ENCODE measurements at places on chromosomes 1 and 21.
A peak's percentile ranks its signal among the peaks of the same experiment; 100 is the strongest.

- DNase-seq = no peak
Observed at GRCh38 chr1:152440635-152441471, 26.8 kb upstream of the CRNN start.

DNA sequence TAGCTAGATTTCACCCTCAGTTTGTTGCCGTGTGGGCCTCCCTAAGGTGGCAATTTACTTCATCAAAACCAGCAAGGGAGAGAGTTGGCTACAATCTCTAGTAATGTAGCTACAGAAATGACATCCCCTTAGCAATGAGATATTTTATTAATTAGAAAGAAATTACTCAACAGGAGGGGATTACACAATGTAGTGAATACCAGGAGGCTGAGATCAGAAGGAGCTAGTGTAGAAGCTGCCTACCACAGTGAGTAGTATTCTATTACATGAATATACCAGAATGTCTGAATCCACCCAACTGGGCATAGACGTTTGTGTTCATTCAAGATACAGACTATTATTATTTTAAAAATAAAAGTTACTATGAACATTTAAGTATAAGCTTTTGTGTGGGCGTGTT is 868.2 kb upstream of the CXADR start:
- DNase-seq = no peak

- no peak for DNase-seq
Observed at GRCh38 chr1:5877001-5877400, 115.2 kb downstream of the NPHP4 start.

DNA sequence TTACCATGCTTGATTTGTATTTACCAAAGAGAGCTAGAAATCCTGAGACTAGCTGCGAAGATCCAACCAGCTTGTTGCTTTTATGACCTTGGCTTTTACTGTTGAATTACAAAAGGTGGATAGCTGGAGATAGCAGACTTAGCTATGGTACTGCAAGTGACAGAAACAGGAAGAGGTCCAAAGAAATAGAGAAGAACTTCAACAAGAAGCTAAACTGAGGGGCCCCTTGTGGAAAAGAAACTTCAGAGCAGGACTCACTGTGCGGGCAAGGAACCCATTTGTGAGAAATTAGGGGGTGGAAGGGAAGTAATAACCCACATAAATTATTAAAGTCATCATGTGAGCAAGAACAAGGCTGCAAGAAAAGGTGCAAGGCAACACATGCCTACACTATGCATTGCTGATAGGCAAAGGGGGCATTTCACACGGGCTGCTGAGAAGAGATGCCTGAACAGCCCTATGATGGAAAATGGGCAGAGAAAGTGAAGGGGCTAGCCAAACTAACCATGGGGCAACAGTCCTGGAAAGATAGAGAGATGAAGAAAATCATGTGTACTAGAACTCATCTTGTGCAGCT is 116.6 kb upstream of the PRDX6 start:
- DNase-seq = no peak

DNA sequence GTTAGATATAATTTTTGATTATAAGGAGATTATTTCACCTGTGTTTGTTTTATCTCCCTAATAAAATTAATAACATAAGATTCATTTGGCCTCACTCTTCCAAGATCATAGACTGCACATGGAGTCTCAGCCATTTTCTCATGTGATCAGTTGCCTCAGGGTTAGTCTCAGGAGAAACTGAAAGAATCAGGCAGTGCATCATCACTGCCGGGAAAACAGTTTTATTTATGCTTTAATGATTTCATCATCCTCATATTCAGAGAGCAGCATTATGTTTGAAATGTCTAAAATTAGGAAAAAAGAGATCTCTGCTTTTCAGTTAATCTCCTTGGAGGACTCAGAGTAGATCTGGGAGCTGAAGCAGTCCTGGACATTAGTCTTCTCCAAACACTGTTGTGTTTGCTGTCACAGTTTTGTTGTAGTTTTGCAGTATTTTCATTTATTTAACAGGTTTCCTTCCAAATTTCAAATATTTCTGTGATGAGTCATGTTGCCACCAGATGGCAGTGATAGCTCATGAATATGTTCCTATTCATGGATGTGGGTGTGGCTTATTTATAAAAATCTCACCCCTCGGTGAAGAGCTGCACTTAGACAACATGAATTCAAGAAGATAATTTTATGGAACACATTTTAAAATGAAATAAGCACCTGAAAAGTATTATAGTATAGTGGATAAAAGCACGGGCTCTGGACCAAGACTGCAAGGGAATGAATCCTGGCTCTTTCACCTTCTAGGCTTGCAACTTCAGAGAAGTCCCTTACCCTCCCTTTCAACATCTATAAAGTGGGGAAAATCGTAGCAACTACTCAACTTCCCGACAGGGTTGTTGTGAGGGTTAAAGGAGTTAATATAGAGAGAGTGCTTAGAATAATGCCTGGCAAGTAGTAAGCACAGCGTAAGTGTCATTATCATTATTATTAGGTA is 31.2 kb downstream of the CHD1L start:
- no peak for DNase-seq

DNA sequence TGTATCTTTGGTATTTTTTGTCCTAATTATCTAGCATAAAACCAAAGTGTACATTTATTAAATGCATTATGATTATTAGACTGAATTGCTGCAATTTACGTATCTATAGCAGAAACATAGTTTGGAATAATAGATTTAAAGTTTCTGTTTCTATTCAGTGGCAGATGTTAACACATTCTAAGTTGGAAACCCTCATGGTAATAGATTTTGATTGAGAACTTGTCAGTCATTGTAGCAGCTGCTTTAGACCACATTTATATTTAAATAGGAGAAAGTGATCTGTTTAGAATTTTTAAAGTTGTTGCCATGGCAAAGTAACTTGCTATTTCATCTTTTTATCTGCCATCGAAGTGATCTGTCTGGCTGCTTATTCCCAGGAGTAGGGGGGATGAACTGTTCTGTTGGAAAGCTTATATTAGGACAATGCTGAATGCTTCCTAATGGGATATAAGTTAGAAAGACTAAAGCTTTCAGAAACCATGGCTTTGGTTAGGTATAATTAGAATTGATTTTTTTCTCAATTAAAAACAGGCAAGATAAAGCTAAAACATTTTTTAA is 61.6 kb downstream of the HS2ST1 start:
- DNase-seq = no peak

GRCh38 chr1:94298861-94299260 is 61.5 kb upstream of the ARHGAP29 start:
- no peak for DNase-seq

DNA sequence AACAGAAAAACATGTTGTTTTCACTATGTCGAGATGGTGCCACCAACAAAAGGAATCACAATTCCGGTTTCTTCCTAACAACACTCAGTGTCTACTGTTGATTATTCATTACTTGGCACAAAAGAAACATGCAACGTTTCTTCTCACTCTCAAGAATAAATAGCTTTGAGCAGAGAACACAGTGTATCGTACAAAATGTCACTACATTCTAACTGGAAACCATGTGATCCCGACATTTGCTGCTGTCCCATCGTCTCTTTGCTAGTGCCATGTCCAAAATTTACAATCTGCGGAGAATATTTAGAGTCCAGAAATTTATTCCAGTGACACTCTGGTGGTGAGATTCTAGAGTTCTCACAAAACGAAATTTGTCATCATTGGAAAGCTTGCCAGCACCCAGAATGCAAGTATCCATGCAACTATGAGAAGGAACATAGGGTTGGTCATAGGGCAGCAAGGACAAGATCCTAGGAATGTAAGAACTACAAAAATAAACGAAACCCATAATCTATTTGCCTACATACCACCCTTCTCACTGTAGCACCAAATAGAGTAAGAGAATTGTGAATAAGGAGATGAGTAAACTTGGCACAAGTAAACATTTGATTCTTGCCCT is 505.1 kb downstream of the LTN1 start:
- no peak for DNase-seq

DNA sequence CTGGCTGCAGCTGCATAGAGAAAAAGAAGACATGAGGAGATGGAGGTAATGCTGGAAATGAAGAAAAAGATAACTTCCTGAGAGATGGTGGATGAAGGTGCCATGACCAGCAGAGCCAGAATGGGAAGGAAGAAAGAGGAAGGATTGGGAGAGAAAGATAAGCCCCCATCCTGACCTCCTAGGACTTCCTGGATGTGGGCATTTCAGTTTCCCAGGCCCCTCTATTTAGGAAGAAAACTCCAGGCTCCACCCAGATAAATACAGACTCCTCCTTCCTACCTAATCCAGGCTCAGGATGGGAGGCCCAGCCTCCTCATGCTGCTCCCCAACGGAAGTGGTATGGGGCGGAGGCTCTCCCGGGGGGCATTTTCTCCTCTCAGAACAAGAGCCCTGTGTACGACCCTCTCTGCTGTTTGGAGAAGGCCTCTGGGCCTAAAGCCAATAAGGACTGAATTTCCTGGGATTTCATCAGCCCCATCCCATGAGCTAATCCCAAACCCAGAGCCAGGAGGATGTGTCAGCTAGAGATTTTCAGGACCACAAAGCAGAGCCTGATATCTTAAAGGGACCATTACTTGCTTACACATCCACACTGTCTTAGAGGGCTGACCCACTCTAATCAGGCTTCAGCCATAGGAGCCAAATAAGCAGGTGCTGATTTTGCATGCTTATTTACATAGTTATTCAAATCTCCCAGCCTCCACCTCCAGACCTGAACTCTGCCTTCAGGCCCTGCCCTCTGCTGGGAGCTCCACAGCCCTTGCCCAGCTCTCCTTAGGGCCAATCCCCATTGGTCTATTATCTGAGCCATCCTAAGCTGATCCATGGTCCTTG is 5.1 kb upstream of the ARHGEF2 start:
- no peak for DNase-seq

- DNase-seq = no peak
Observed at GRCh38 chr1:189605226-189605625, 872.4 kb downstream of the BRINP3 start.

GRCh38 chr1:36863500-36863899 is 170.8 kb downstream of the GRIK3 start:
- no peak for DNase-seq

- no peak for DNase-seq
Observed at GRCh38 chr1:229599218-229599954, 26.5 kb downstream of the TAF5L start.

- DNase-seq = no peak
Observed at GRCh38 chr1:109906839-109907180, 3.8 kb upstream of the CSF1 start.

GRCh38 chr1:194442901-194443575 is 1256.6 kb upstream of the B3GALT2 start:
- DNase-seq = no peak

GRCh38 chr21:31395268-31395667 is 51.2 kb upstream of the TIAM1 start:
- no peak for DNase-seq

DNA sequence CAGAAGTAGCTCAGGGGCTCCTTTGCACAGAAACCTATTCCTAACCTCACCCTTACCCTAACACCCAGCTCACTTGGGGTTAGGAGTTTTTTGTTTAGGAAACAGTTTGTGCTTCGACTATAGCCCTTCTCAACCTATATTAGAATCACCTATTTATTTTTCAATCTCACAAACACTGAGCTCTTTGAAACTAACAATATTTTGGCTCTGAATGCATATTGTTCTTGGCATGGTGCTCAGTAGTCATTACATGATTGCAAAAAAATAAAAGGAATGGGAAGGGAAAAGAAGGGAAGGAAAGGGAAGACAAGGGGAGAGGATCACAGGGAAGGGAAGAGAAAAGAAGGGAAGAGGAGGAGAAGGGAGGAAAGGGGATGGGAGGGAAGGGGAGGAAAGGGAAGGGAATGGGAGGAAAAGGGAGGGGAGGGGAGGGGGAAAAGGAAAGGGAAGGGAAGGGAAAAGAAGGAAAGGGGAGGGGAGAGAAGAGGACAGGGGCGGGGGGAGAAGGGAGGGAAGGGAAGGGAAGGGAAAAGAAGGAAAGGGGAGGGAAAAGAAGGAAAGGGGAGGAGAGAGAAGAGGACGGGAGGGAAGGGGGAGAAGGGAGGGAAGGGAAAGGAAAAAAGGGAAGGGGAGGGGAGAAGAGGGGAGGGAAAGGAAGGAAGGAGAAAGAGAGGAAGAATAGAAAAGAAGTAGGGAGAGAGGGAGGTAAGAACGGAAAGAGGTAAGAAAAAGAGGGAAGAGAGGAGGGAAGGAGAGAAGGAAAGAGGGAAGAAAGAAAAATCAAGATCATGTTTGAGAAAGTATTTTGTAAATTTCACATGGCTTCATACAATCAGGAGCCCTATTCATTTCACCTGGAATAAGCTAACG is 484.1 kb upstream of the NFIA start:
- DNase-seq = no peak

GRCh38 chr1:221397141-221397540 is 344.7 kb downstream of the DUSP10 start:
- no peak for DNase-seq

GRCh38 chr21:42619841-42620240 is 33.6 kb upstream of the PDE9A start:
- no peak for DNase-seq

DNA sequence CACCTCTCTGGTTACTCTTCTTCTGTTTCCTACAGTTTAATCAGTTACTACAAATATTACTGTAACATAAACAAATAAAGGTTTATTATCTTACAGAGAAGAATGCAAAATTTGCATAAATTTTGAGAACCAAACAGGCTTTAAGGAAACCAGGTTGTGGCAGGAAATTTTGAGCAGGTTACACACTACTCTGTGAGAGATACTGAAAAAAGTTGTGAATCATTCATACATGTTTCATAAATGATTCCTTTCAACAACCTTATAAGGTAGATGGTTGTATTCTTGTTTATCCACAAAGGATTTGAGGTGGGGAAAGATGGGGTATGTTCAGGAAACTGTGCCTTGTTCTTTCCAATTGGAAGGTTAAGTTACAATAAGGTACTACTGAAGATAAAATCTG is 58.6 kb downstream of the MAST2 start:
- DNase-seq = no peak

DNA sequence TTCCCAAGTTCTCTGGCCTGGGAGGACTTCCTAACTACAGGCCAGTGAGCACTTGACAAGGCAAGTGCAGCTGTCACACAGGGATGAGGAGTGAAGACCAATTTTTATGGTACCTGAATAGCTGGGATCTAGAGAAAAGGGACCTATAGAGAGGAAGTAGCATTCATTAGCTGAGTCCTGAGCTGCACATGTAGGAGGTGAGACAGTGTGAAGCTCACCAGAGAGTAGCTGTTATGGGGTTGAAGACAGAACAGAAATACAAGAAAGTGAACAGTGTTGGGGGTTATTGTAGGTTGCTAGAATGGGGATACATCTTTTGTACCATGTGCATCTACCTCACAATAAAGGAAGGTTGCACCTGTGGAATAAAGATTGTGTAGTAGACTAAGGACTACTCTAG is 37.7 kb upstream of the PYHIN1 start:
- no peak for DNase-seq

DNA sequence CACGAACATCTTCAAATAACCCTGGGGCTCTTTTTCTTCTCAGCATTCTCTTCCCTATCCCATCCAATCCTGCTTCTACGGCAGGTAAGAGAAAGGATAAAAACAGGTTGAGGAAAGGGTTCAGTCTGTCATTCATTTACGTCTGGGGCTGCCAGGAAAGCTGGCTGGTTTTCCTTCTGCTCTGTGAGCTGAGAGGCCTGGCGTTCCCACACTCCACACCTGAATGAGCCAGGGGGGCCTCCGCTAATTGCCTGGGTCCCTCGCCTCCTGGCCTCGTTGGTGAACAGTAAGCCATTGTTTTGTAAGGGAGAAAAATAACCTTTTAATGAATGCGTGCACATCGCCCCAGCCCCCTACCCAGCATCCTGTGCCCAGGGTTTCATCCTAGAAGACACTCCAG is 70.8 kb upstream of the SIM2 start:
- no peak for DNase-seq

GRCh38 chr1:67646145-67647035 is 38.6 kb upstream of the GADD45A start:
- DNase-seq = peak; percentile 21

GRCh38 chr1:36151845-36152203 is 2.5 kb upstream of the TRAPPC3 start:
- DNase-seq = no peak

GRCh38 chr1:183106166-183106565 is 79.9 kb upstream of the LAMC2 start:
- no peak for DNase-seq
